ENCODE measurements at places on chromosomes 1 and 21.

DNA sequence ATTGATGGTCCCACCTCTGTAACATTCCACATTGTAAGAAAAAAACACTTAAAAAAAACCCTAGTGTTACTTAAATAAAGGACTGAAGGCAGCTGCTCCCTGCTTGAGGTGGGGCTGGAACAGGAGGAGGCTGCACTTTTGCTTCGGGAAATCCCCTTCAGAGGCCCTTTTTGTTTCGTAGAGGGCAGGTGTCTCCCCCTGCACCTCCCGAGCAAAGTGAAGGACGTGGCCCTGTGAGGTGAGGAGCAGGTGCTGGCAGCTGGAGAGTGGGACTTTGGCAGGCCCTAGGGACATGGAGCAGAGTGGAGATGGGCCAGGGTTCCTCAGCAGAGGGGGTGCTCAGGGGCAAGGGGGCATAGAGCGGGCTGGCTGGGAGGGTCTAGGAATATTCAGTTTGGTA is 33.4 kb upstream of the WNT4 start:
- DNase-seq, result no peak

DNA sequence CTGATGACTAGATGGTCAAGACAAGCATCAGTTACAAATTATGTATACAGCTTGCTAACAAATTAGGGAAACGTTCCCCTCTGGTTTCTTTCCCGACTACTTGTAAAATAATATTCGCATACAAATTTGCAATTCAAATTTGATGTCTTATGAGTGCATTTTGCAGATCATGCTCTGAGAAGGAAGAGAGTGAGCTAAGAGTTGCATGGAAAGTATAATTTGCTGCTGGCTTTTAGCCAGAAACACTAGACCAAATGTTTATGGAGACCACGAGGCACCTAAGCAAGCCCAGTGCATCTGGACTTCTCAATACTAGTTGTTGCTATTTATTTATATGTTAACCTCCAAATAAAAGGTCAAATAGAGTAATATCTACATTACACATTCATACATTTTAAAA is 216.0 kb downstream of the SMYD3 start:
- no peak for DNase-seq

DNA sequence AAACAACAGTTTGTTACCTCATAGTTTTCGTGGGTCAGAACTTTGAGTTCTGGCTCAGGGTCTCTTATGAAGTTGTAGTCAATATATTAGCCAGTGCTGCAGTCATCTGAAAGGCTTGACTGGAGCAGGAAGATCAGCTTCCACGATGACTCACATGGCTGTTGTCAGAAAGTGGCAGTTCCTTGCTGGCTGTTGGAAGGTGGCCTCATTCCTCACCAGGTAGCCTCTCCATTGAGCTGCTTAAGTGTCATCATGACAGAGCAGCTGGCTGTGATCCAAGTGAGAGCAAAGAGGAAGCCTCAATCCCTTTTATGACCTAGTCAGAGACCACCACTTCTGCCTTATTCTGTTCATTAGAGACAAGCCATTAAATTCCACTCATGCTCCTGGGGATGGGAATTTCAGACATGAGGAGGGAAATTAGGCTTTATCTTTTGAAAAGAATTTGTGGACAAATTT is 5.6 kb downstream of the OSBPL9 start:
- no peak for DNase-seq

- no peak for DNase-seq
These were observed 23.1 kb downstream of the USP24 start for GRCh38 chr1:55192093-55192492.

GRCh38 chr1:230570724-230571360 is 71.4 kb upstream of the COG2 start:
- no peak for DNase-seq
